ENCODE measurements at places on chromosomes 16 and 17.

DNA sequence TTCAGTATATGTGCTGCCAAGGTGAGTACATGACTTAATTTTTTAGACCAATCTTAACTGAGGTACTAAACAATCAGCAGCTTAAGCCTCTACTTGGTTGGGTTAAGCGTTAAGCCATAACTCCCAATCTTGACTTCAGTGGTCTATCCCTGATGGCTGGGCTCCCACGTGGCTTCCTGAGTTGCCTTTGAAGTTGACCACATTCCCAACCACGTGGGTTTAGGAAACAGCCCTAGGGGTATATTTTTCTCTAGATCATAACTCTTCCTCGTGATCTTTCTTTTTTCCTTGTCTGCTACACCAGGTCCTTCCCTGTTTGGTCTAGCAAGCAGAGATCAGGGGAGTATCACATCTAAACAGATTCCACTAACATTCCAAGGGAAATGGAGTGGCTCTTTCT lies 20.1 kb upstream of the PIRT start:
- DNase-seq = no peak

DNA sequence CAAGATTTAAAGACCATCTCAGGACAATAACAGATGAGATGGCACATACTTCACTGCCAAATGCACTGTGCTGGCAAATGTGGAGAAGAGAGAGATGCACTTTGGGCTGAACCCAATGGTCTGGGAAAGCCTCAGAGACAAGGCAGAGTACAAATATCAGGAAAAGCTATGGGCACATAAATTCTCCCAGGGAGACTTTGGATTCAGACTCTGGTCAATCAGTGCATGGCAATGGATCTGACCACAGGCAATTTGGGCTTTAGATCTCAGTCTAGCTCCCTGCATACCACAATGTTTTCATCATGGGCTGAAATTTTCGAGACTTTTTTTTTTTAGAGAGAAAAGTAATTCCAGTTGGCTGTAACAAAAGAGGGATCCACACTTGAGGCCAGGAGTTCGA lies 20.0 kb upstream of the XPO6 start:
- DNase-seq = no peak

GRCh38 chr16:14069818-14070217 lies 1.3 kb upstream of the MRTFB start:
- no peak for DNase-seq

GRCh38 chr17:28875848-28876550 lies 21.2 kb downstream of the ERAL1 start:
- no peak for DNase-seq

GRCh38 chr17:73833775-73834488 lies 189.7 kb upstream of the SDK2 start:
- no peak for DNase-seq

DNA sequence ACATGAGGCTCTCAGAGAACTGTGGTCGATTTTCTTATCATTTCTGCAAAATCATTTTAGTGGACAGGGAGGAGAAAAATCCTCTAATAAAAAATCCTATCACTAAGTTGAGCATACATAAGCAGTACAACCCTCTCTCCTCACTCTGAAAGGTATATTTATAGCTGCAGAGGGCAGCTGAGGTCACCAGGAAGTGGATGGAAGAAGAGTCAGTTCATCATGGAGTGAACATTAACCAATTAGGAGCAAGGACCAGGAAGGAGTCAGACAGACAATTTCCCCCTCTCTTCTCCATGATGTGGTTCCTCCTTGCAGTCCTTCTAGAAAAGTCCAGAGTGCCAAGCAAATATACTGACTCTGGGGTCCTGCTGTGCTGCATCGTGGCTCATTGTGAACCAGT lies 253.7 kb downstream of the TOX3 start:
- no peak for DNase-seq

DNA sequence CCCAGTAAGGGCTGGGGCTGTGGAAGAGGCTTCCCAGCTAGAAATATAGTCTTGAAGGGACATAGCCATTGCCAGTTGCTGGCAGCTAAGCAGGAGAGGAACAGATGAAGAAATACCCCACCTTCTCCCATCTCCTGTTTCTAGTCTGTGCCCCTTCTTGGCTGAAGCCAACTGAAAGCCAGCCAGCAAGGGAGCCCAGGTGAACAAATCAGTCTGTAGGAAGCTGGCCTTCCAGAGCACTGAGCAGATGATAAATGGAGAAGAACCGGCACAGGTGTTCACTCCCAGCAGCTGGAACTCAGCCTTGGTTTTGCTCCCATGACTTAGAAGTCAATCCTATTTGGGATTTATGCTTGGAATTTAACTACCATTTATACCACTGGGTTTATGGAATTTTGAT lies 69.2 kb upstream of the DHX40 start:
- DNase-seq = no peak

GRCh38 chr16:70681382-70682238 lies 4.2 kb downstream of the MTSS2 start:
- no peak for DNase-seq

DNA sequence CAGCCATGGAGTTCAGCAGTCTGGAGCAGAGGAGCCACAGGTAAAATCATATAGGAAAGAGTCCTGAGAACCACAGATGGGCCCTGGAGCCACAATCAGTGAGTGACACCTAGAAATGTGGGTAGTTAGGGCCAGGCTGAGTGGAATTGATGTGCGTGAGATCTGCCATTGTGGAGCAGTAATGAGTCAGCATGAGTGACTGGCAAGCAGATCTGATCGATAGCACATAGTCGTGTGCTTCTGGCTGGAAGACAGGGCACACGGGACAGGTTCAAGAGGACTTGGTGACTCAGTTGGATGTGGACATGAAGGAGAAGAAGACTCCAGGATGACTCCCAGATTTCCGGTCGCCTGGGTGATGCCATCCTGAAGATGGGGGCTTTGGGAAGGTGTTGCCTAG lies 12.3 kb downstream of the ADORA2B start:
- no peak for DNase-seq

All from stimulated activated naive CD4-positive, alpha-beta T cell (primary cell).